ENCODE measurements at places on chromosomes 3 and 15. TPM values are rescaled to one million over a fixed set of nuclear protein-coding genes. Genes with fewer than 3 reads are reported as not detected.

DNA sequence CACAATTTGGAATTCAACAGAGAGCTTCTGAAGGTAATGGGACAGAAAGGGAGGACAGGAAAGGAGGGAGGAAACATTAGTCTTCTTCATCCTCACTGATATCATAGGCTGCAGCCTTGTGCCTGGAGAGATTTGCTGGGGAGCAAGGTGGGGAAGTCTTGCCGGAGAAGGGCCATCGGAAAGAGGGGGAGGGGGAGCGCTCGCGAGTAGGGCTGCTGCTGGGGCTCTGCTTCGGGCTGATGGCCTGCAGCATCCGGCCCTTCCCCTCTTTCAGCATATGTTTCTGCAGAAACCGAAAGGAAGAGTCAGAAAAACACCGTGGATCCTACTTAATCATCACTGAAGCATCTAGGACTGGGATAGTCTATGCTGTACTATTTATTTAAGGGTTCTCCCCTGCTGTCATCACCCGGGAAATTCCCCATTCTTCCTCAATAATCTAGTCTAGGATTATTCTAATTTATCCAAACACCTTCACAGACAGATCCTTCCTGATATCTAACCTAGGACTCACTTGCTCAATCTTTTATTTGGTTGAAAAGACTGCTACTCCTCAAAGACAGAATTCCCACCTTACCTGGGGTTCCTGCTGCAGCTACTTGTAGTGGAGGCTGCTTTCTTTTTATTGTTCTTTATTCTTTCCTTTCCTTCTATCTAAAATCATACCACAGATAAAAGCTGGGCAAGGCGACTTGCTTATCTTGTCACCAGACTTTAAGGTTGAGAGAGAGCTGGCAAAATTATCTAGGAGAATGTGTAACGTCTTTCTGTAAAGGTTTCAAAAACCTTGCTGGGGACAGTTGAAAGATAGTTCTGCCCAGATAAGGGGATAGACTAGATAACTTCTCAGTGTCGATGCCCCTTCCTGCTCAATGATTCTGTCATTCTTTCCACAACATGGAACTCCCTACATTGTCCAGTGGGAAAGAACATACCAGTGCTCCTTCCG lies 22.6 kb downstream of the SLC51A start:
- DNase-seq: no peak

- DNase-seq: no peak
Observed at GRCh38 chr3:146813496-146813895, 208.3 kb upstream of the PLSCR5 start.

DNA sequence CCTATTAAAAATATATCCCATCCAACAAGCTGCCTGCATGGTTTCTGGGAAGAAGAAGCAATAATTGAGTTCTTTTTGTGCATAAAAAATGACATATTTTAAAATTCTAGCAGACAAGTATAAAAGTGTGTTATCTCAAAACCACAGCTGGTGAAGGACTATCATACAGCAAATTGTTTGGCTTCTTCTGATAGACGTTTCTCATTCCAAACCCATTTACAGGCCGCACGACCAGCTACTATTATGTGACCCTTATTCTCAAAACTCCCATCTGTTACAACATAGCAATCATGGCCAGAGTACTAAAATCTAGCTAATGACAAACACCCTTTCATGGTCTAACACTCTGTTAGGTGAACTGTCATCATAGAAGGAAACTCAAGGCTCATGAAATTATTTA lies 21.7 kb downstream of the ETFA start:
- DNase-seq: no peak

GRCh38 chr3:25427942-25428788 lies at the start of gene RARB:
Gene RARB (plus strand): TSS chr3:25428263. CDS start chr3:25428732, 469 bp downstream.
- no peak for DNase-seq

The TMEM207 gene
- total RNA-seq: not detected

The STARD5 gene
- total RNA-seq: 10.3 TPM

- DNase-seq: peak; percentile 40
Observed at GRCh38 chr3:53109190-53109589, 21.0 kb downstream of the RFT1 start.

- no peak for DNase-seq
Observed at GRCh38 chr15:25766417-25766816, 96.7 kb downstream of the ATP10A start.

DNA sequence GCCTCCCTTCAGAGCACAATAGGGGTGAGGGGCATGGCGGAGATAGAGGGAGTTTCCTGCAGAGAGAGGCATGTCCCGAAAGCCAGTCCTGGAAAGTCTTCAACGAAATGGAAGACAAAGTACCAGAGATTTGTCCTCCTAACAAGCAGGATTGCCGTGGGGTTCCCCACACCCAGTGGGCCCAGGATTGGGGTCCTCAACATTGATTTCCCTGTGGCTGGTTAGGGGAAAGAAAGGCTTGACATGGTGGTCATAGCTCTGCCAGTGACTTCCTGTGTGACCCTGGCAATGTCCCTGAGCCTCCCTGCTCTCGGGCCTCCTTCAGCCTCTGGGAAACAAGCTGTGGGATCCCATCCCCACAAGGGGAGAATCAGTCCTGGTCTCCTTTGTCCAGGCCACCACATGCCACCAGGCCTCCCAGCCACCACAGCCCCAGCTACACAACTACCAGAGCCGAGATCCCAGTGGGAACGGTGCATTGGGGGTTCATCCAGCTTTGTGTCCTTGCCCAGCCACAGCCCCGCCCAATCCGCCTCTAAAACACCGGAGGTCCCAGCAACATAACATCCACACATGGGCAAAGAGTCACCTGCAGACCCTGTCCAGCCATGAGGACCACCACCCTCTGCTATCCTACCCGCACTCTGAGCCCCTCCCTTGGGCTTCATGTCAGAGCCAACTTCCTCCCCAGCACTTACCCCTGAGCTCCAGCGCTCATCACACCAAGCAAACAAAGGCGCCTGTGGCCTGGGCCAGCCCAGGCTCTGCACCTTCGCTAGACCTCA lies 63.0 kb downstream of the ADAMTS17 start:
- DNase-seq: no peak

- DNase-seq: no peak
Observed at GRCh38 chr3:105970283-105970682, 101.5 kb upstream of the CBLB start.

The ADAMTS9 gene
- not detected for total RNA-seq
